ENCODE measurements at places on chromosomes 13 and 19.

GRCh38 chr19:46181388-46181779, 33.3 kb downstream of the IGFL2 start:
- no peak for DNase-seq

DNA sequence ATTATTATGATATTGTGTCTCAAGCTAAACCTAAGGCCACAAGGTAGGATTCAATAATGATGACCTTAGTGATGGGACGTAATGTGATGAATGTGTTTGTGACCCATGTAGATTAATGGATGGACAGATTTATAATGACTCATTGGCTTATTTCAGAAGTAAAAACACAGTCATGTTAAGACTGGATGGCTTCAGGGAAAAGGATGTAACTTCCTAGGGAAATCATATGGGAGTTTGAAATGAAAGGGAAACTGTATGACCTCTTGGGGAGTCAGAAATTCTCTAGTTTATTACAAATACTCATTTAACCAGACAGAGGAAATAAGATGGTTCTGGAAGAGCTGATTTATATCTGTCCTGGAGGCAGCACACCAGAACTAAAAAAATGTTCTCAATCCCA, 2.9 kb downstream of the EDNRB start:
- DNase-seq, result no peak

GRCh38 chr13:26186118-26186870, 35.8 kb downstream of the RNF6 start:
- peak; percentile 94 for DNase-seq

- no peak for DNase-seq
Observed at GRCh38 chr19:11806354-11807098, 7.5 kb upstream of the ZNF440 start.

DNA sequence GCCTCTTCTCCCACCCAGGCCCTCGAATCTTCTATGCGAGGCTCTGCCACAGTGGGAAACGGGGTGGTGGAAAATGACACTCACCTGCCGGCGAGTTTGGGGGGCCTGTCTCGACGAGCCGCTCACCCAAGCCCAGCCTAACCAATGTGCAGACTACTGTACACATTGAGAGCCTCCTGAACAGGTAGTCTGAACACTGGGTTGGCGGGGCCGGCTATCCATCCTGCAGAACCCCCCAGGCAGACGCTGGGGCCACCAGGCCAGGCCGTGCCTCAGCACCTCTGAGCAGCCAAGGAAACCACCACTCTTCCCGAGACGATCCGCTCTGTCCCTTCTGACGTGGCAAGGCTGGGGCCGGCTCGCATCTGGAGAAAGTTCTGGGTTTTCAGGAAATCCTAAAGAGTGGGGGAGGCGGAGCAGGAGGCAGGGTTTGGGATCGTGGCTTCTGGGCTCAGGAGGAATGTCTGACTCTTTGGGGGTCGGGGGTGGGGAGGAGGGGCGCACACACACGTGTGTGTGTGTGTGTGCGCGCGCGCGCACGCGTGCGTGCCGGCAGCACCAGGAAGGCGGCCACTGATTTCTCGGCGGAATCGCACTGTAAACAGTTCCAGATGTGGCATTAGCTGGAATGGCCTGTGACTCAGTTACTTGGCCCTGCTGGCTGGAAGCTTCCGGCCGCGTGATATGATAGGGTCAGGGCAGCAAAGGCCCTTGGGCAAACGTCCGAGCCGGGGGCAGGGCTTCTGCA, 18.5 kb downstream of the TMED1 start:
- no peak for DNase-seq

GRCh38 chr13:86757236-86757978, 913.8 kb upstream of the SLITRK5 start:
- no peak for DNase-seq

- DNase-seq, result peak; percentile 70
Observed at GRCh38 chr13:21735701-21736401, 65.0 kb downstream of the FGF9 start.

GRCh38 chr13:48559638-48560320, 26.9 kb upstream of the RCBTB2 start:
- DNase-seq, result no peak

GRCh38 chr19:16652854-16653253, 7.1 kb downstream of the SMIM7 start:
- no peak for DNase-seq

DNA sequence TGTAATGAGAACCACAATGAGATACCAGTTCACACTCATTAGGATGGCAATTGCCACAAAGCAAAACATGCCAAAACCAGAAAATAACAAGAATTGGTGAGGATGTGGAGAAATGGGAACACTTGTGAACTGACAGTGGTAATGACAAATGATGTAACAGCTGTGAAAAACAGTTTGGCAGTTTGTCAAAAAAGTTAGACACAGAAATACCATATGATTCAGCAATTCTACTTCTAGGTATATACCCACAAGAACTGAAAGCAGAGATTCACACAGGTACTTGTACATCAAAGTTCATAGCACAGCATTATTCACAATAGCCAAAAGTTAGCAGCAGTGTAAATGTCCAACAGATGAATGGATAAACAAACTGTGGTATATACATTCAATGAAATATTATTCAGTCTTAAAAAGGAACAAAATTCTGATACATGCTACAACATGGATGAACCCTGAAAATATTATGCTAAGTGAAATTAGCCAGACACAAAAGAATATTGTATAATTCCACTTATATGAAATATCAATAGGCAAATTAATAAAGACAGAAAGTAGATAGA, 96.5 kb downstream of the UGGT2 start:
- DNase-seq, result no peak

- no peak for DNase-seq
Observed at GRCh38 chr13:76439546-76439945, 446.7 kb downstream of the KCTD12 start.

GRCh38 chr13:55673910-55674309, 1466.8 kb upstream of the PRR20A start:
- no peak for DNase-seq

- no peak for DNase-seq
Observed at GRCh38 chr19:43351998-43352746, 1.3 kb upstream of the CD177 start.

DNA sequence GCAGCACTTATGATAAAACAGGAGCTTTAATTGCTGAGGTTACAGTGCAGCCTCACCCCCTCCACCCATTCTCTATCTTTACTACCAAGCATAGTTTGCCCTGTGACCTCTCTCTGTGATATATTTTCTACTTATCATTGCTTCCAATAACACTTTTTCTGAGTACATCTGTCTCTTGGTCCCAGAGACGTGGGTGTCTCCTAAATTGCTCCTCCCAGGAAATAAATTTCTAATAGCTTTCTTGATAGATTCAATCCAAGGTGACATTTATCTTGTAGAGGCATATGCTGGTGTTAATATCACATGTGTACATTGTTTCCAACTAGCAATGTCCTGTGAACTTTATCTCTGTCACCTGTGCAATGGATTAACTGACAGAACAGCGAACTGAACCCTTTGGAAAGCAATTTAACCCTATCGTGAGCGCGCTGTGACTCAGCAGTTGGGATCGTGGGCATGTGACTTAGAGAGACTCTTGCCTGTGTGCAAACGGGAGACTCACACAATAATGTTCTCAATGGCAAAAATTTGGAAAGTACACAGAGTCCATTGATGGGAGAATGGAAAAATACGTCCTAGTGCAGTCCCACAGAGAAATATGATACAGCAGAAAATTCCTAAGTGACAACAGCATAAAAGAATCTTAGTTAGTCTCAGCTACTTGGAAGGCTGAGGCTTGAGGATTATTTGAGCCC, 7.0 kb upstream of the MAP2K2 start:
- no peak for DNase-seq

DNA sequence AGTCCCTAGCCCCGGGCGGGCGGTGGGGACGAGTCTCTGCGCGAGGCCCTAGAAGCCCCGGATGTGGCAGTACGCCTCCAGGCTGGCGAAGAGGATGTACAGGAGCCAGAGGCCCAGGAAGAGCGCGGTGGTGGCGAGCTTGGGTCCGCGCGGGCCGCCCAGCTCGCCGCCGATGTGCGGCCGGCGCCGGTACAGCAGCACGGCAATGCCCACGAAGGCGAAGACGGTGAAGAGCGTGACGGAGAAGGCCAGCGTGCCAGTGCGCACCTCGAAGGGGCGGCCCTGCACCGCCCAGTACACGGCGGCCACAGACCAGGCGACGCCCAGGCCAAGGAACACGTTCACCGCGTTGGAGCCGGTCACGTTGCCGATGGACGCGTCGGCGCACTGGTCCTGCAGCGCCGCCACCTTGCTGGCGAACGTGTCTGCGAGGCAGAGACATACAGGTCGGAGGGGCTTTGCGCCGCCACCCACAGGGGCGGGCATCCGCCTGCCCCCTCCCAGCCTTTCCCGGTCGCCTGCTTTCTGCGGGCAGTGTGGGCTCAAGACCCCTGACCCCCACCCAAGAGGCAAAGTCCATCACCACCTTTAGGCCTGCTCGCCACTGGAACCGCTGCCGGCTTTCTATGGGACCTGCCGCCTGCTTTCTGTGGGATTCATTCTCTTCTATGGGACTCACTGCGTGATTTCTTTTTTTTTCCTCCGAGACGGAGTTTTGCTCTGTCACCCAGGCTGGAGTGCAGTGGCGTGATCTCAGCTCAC, 10.9 kb upstream of the MEIS3 start:
- peak; percentile 52 for DNase-seq

DNA sequence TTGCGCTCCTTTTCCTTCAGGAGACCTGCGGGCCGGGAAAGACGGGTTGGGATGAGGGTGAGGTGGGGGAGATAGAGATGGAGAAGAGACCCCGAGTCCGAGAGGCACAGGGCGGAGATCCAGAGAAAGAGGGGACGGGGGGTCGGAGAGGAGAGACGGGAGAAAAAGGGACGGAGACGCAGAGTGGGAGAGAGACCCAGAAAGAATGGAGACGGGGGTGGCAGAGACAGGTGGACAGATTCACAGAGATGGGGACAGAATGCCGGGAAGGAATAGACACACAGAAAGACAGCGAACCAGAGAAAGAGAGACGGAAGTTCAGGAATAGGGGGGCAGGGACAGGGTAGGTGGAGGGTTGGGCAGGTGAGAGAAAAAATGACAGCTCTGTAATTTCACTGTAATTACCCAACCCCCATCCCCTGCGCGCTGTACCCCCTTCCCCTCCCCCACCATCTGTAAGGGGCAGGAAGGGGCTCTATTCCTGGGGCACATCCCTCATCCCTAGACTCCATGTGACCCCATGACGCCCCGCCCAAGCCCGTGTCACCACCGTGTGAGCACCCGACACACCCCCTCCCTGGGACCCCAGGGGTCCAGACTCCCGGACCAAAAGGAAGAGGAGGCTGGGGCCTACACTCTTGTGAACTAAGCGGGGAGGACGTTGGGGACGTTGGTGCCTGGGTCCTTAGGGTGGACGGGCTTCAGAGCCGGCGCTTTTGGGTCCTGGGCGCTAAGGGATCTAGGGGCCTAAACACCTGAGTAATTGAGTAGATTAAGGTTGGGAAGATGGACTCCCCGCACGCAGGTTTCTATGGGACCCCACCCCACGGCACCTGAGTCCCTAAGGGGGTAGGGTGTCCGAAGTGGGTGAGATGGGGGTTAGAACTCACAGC, 967 bp downstream of the DBP start:
- DNase-seq, result peak; percentile 64

- no peak for DNase-seq
Observed at GRCh38 chr19:2612619-2613249, 89.8 kb downstream of the GNG7 start.

- no peak for DNase-seq
Observed at GRCh38 chr19:2546128-2547032, 70.5 kb downstream of the GADD45B start.

- DNase-seq, result no peak
Observed at GRCh38 chr13:57044910-57045309, 95.8 kb upstream of the PRR20A start.

DNA sequence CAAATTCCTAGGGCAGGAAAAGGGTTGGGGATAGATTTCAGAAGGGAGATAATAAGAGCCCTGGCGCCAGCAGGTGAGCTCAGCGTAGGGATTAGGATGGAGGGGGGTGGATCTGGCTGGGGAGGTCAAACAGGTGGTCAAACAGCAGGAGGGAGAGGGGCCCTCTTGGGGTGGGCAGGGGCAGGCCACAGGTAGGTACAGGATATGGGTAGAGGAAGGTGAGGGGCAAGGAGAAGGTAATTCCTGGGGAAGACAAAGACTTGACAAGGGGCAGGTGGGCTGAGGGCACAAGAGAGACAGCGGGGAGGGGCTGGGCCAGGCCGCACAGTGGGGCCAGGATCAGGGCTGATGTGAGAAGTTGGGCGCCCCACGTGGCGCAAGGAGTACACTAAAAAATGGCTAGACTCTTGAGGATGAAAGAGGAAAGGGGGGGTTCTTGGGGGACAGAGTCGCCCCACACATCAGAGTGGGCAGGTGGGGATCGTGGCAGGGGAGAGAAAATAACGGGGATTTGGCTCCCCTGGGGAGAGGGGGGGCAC, 713 bp downstream of the KRI1 start:
- DNase-seq, result peak; percentile 78

GRCh38 chr13:74039154-74039553, 95.0 kb downstream of the KLF12 start:
- DNase-seq, result no peak

- DNase-seq, result no peak
Observed at GRCh38 chr13:114089341-114089740, 43.1 kb downstream of the RASA3 start.

DNA sequence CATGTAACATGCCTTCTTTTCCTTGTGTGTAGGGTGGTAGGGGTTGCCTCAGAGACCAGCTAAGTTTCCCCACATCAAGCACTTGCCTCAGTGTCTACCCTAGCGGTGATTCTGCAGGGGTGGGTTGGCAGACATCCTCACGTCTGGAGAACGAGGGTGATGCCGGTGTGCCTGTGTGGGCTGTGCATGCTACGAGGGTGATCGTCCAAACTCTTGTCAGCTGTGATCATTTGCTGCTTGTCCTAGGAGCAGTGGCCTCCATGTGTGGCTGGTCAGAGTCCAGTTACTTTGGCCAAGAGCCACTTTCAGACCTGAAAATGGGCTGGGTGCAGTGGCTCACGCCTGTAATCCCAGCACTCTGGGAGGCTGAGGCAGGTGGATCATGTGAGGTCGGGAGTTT, 5.1 kb downstream of the GPI start:
- DNase-seq, result no peak

GRCh38 chr19:49639401-49640112, 386 bp downstream of the RRAS start:
- DNase-seq, result peak; percentile 43

DNA sequence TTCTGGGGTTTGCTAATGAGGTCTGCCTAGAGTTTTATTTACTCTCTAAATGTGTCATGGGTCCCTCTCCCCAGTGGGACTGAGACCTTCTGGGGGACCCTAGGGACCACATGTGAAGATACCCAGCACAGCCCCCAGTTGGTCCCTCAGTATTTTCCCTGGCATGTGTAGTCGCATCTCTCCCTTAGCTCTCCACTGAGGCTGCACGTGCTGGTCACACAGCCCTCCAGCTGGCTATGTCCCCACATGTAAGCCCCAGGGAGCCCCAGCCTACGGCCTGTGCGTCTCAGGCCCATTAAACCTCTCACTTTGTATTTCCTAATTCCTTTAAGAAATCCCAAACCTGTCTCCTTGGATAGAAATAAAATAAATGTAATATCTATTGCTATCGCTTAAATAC, 189.6 kb upstream of the TSHZ3 start:
- DNase-seq, result no peak

GRCh38 chr13:76936763-76937162, 11.5 kb upstream of the ACOD1 start:
- DNase-seq, result no peak
